ENCODE measurements at places on chromosomes 11 and 22.

- no peak for DNase-seq
Observed at GRCh38 chr11:119983240-119983732, 154.6 kb downstream of the TRIM29 start.

DNA sequence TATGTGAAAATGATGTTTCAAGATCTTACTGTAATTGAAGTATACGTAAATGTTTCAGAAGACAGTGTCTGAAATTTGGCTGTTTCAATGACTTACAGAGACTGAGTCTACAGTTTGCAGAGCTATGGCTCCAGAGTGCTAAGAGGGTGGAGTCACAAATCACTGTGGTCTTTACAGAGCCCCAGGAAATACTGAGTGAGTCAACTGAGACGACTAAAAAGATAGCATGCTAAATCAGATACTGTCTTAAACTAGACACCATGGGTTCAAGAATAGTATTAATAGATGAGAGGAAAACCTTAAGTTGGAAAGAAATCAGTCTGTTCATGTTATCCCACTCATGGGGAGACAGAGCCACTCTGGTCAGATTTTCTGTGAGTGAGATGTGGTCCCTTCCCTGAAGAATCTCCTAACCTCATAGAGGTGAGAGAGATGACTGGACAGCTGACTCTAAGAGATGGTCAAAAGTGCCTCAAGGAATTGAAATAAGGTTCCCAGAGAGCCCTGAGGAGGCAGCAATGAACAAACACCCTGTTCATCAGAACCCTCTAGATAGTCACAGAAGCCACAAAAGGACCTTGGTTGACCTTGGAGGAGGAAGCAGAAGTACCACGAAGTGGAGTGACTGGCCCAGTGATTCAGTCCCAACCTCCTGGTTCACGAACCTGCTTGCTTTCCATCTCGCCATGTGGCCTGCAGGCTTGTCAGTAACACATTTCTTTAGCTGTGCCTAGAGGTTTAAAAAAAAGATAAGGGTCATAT lies 30.2 kb downstream of the C11orf91 start:
- DNase-seq, result no peak

DNA sequence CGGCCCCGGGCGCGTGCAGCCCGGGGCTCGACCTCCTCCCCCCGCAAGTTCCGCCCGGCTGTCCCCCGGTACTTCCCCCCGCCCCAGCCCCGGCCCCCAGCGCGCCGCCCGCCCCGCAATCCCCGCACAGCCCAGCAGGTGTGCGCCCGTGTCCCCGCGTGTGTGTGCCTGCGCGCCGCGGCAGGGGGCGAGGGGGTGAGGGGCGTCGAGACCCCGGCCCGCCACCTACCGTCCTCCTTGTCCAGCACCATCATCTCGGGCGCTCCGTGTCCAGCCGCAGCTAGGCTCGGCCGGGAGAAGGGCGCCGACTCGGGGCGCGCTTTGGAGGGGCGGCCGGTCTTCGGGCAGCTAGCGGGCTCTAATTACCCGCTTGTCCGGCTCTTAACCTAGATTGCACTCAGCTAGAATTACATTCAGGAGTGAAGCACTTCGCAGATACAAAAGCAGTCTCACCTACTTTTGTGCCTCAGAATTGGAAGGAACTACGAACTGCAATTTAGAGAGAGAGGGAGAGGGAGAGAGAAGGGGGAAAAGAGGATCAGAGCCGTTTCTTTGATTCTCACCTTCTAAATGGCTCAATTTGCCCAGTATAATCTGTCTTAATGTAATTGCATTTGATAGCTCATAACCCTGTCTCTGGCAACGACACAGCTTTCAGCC lies 439 bp downstream of the LMO1 start:
- DNase-seq, result no peak

DNA sequence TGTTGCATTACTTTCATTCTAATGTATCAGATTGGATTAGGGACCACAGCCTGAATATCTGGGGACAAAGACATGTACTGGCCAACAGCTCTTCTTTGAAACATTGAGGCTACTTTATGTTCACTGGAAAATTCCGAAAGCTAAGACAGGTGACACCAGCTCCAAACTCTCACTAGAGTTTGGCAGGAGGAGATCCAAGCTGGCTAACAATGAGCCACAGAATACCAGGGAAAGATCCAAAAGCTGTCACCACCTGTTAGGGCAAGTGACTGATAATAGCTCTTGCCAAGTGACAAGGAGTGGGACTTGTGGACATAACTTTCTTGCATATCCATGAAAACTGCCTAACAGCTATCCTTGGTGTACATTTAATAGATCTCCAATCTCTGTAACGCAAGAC lies 333.3 kb downstream of the TTC28 start:
- no peak for DNase-seq

DNA sequence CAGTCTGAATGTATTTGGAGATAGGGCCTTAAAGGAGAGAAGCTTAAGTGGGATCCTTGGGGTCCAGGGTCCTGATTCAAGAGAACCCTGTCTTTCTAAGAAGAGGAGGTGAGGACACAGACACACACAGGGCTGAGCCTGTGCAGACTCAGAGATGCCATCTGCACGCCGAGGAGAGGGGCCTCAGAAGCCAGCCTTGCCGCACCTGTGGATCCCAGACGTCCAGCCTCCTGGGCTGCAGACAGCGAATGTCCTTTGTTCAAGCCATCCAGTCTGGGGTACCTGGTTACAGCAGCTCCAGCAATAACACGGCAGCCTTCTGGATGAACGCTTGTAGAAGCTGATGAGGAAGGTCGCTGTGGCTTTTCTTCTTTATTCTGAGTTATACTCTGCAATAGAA lies 1086.1 kb downstream of the BRD1 start:
- DNase-seq, result no peak

DNA sequence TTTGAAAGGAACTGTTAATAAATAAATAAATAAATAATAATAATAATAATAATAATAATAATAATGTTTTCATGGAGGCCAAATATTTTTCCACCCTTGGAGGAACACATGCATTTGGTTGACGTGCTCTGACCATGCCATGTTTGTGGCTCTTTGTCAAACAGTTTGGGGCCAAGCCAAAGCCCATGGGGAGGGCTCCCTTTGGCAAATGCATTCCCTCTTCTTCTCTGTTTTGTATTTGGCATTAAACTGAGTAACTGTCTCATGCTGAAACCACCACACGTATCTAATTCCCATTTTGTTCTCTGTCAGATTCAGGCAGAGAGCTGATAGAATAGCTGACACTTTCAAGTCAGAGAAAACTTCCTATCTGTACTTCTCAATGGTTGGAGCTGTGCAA lies 68.6 kb upstream of the PAX6 start:
- no peak for DNase-seq

GRCh38 chr22:47189056-47189916 lies 426.8 kb downstream of the TBC1D22A start:
- DNase-seq, result no peak

GRCh38 chr11:60840470-60841430 lies 1.2 kb upstream of the CCDC86 start:
- no peak for DNase-seq

GRCh38 chr11:61056571-61056970 lies 45.7 kb upstream of the CD5 start:
- DNase-seq, result peak; percentile 12

- DNase-seq, result no peak
Observed at GRCh38 chr11:78730267-78730824, 155.7 kb upstream of the NARS2 start.

DNA sequence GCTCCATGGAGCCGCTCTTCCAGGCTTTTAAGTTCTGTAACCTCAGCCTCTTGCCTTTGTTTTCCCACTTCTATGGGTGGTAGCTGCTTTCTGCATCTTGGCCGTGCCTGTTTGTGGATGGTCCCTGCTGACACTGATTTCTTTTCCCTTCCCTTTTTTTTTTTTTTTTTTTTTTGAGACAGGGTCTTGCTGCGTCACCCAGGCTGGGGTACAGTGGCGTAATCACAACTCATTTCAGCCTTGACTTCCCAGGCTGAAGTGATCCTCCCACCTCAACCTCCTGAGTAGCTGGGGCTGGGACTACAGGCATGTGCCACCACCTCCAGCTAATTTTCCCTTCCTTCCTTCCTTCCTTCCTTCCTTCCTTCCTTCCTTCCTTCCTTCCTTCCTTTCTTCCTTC lies 57.7 kb upstream of the EP300 start:
- no peak for DNase-seq

DNA sequence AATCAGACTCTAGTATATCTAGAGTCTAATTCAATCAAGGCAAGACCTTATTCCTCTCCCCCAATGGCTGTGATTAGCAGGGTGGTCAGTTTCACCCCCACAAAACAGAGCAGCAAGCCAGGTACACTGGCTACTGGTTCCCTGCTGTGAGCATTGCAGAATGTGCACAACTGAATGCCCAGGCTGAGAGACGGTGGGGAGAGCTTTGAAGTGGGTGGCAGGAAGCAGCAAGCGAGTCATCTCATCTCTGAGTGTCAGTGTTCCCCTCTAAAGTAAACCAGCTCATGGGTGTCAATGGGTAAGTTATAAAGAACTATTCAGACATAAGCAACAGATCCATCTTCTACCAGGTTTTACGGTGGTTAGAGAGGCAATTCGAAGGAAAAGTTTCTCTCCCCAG lies 37.6 kb downstream of the GAB4 start:
- no peak for DNase-seq

- DNase-seq, result no peak
Observed at GRCh38 chr11:78370406-78371172, 47.0 kb downstream of the GAB2 start.

- DNase-seq, result no peak
Observed at GRCh38 chr22:27918341-27919221, 475 bp downstream of the PITPNB start.

GRCh38 chr11:95248666-95249467 lies 17.9 kb upstream of the SESN3 start:
- no peak for DNase-seq

- DNase-seq, result no peak
Observed at GRCh38 chr11:69401715-69402114, 79.7 kb upstream of the LINC01488 start.

DNA sequence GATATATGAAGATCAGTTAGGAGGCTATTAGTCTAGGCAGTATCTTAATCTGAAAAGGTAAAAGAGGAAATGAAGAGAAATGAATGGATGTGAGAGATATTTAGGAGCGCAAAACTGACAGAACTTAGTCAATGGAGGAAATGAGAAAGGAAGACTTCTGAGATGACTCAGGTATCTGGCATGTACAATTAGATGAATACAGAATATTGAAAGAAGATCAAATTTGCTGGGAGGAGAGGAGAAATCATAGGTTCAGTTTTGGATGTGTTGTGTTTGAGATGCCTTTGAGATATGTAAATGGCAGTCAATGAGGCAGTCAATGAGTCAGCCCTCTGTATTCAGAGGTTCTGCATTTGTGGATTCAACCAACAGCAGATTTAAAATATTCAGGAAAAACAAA lies 42.9 kb upstream of the GAB2 start:
- no peak for DNase-seq

- no peak for DNase-seq
Observed at GRCh38 chr11:73342633-73343032, 33.6 kb upstream of the RELT start.

- DNase-seq, result no peak
Observed at GRCh38 chr22:19679522-19680101, 34.7 kb upstream of the SEPTIN5 start.

GRCh38 chr22:38272373-38273134 lies at the start of gene TMEM184B:
TSS of gene TMEM184B (minus strand) at chr22:38273010. CDS start at chr22:38247961, 25,049 bp downstream.
- DNase-seq, result no peak

DNA sequence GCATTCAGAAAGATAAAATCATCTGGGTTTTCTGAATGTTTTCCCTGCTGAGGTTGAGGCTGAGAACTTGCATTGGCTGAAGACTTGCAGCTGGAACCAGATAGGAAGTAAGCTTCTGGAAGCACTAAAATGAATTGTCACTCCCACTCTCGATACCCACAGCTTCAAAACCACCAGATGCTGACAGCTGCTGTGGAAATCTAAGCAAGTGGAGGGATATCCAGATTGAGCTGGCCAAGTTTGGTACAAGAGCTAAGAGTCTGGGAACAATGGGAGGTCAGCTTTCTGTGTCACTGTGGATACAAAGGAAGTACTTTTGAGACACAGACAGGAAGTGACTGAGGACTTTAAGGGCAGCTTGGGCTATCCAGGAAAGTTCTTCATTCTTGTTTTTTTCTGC lies 51.3 kb upstream of the CD44 start:
- no peak for DNase-seq

- no peak for DNase-seq
Observed at GRCh38 chr11:9817191-9817590, 153.3 kb downstream of the SWAP70 start.

- DNase-seq, result no peak
Observed at GRCh38 chr11:18722293-18722637, 3.7 kb downstream of the IGSF22 start.

DNA sequence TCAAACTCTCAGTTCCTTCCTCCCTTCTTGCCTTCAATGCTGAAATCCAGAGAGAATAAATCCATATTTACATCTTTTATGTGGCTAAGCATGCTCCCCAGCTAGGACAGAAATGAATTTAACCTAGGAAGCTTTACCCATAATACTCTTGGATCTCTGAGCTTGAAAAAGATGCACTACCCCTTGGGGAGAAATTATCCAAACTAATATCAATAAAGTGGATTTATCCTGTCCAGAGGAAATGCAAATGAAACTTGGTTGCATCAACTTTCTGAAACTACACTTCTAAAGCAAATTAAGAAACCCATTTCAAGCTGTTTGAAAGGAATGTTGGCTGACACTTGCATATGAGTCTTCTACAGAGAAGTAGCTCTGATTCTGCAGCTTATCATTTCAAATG lies 347.9 kb downstream of the TTC28 start:
- DNase-seq, result no peak

GRCh38 chr11:78542007-78542406 lies 32.7 kb downstream of the NARS2 start:
- DNase-seq, result no peak

GRCh38 chr11:13889552-13890249 lies 72.8 kb upstream of the SPON1 start:
- peak; percentile 62 for DNase-seq

DNA sequence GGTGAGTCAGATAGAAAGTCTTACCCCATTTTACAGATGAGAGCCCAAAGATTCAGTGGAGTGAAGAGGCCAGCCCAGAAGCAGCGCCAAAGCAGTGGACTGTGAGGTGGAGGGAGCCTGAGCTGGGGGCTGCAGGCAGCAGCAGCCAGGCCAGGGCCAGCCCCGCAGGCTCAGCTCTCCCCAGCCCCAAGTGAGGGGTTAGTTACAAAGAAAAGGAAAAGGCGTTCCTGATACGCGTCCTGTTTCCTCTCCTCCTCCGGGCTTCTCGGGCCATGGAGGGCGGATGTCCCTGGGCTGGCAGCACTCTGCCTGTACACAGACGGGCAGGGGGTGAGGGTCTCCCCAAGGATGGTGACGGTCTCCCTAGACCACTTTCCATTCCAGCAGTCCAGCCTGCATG lies 44.9 kb downstream of the ARRB1 start:
- no peak for DNase-seq

- no peak for DNase-seq
Observed at GRCh38 chr11:1828542-1828941, 6.2 kb upstream of the SYT8 start.

All from NCI-H2081 treated with DMSO at 0.1 percent for 48 hours (cell line).